Stimulated activated CD4-positive, alpha-beta T cell treated with anti-CD3 and anti-CD28 coated beads, Interleukin-12 subunit alpha, Interleukin-12 subunit beta, amount 100 ng/mL, for 48 hours (primary cell): ENCODE measurements at places on chromosomes 4 and X.

DNA sequence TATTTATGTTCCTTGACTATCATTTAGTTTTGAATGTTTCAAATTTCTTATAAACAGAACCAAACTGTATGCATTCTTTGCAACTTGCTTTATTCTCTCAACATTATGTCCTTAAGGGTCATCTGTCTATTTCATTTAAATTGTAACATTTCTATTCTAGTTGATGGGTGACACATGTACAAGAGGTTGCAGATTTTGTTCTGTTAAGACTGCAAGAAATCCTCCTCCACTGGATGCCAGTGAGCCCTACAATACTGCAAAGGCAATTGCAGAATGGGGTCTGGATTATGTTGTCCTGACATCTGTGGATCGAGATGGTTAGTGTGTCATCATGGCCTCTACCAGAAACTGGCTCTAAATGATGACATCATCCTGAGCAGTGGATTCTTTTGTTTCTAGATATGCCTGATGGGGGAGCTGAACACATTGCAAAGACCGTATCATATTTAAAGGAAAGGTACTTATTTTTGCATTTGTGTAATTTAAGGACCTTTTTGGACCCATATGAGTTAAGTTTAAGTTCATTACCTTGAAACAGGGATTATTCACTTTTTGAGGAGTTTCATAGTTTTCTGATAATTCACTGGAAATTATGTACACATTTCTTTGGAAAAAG lies 6.1 kb downstream of the LIAS start:
- DNase-seq = no peak

DNA sequence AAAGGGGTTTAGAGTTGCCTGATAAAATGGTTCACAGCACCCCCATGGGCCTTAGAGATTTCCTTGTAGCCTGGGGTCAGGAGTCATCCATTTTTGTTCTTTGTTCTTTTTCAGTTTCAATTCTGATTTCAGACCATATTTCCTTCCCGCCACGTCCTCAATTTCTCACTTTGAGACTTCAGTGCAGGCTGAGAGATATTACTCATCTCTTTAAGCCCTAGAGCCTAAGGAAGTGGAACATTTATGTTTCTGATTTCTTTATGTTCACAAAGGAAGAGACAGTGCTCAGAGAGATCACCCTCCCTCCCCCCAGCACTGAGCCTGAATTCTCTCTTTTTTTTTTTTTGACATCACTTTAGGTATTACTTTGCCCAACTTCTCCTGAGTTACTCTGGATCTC lies 56.3 kb downstream of the MSN start:
- DNase-seq = no peak

GRCh38 chr4:156158747-156159146 lies 205.1 kb upstream of the CTSO start:
- DNase-seq = no peak

- DNase-seq = no peak
Measured at GRCh38 chr4:181966104-181966551, 277.1 kb upstream of the TENM3 start.
